ENCODE measurements at places on chromosomes 7 and 10.

- DNase-seq, result no peak
These were observed 176.1 kb upstream of the SEMA3C start for GRCh38 chr7:81094952-81095351.

GRCh38 chr7:78959477-78959876, 494.0 kb downstream of the MAGI2 start:
- peak; percentile 30 for DNase-seq

- DNase-seq, result no peak
These were observed 77.4 kb upstream of the NRBF2 start for GRCh38 chr10:63055705-63056104.

DNA sequence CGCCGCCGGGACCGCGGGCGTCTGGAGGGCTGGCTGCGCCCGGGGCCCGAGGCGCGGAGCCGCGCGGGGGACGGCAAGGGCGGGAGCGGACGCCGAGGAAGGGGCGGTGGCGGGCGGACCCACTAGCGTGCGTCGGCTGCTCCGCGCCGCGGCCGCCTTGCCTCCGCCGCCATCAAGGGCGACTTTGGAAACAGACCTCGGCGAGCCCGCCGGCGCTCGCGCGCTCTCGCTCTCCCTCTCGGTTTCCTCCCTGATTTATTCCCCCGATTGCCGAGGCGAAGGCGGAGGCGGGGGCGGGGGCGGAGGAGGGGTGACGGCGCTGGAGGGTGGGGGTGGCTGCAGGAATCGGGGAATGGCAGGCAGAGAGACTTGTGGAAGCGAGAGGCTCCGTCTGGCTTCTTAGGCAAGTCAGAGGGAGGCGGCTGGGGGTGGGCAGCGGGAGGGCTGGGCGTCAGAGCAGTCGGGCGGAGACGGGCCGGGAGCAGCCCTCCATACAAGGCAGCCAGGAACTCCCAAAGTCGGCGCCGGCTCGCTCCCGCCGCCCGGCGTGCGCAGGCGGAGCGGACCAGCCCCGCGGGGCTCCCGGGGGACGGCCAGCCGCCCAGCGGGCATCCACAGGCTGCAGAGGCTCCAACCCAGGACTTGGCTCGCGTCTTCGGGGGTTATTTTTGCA, at the start of gene CACNA2D1:
Gene CACNA2D1, minus strand, starts transcription at position 231 of the 673 bp plus-strand sequence.
- DNase-seq, result peak; percentile 92

DNA sequence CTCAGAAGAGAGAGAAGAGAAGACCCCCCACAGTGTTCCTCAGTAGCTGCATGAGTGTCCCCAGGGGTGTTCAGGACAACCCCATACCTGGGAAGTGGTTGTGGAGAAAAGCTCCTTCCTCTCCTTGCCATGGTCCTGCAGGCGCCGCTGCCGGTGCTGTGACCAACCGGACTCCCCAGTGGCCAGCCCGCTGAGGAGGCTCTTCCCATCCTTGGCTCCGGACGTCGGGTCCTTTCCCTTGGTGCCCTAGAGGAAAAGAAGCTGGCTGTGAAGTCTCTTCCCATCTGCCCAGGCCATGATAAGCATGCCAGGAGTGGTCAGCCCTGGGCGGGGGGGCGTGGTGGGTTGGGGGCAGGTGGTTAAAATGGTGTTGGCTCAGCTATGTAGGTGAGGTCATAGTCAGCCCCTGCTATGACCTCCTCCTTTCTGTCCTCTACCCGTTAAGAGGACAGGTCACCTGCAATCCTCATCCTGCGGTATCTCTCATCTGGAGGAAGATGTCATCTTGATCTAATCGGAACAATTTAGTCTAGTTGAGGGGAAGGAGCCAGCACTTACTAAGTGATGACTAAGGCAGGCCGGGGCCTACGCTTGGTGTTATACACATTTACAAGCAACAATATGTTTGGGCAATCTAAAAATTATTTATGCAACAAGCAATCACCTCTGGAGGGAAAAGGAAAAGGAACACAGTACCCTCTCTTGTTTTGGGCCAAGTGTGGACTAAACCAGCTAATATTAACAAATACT, 13.2 kb downstream of the WDR91 start:
- DNase-seq, result no peak

DNA sequence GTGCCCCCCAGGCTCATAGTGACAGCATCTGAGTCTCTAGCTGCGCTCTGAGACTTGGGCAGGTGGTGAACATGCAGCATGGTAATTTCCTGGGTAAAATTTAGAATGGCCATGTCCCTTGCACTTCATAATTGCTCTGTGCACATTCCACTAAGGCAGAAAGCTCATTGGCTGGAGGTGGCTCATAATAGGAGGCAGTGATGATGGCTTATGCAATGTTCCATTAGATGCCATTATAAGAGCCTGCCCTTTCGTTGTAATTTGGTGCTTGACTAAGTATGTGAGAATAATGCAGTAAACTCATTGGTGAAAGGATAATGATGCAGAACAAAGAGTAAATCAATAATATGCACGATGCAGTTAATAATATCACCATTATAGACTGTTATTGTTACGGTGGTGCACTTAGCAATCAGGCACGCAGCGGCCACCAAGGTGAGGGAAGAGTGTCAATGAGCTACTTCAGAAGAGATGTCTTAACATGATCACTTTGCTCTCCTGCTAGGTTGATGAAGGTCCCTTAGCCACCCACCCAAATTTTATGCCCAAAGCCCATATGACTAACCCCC, 545.9 kb downstream of the KCNMA1 start:
- no peak for DNase-seq

DNA sequence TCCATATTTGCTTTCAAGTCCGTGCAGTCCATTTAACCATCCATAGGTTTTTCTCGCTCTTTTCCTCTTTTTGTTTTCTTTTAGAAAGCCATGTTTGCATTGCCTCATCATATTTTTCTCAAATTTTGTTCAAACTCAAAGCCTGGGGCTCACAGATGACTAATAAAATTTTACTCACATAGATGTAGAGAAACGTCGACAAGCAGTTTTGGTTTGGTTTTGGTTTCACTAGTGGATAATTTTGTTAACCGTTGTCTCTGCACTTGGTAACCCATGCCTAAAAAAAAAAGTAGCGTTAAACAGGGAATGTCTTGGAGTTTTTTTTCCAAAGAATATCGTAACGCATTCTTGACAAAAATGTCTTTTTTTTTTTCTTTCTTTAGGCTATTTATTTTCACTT, 344.2 kb upstream of the GALNT17 start:
- DNase-seq, result no peak
